ENCODE measurements at places on chromosomes 1 and 21.

GRCh38 chr1:21636029-21636428, 33.1 kb downstream of the RAP1GAP start:
- no peak for DNase-seq

DNA sequence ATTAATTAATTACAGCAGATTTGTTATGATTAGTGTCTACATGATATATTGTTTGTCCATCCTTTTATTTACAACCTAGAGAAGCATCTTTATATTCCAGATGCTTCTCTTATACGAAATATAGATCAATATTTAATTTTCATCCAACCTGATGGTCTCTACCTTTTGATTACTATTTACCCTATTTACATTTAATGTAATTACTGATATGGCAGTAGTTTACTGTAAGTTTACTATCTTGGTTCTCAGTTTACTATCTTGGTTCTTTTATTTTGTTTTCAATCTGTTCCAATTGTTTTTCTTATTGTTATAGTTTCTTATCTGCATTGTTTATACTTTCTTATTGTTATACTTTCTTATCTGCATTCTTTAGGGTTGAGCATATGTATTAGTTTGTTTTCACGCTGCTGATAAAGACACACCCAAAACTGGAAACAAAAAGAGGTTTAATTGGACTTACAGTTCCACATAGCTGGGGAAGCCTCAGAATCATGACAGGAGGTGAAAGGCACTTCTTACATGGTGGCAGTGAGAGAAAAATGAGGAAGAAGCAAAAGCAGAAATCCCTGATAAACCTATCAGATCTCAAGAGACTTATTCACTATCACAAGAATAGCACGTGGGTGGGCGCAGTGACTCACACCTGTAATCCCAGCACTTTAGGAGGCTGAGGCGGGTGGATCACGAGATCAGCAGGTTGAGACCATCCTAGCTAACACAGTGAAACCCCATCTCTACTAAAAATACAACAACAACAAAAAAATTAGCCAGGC, 28.9 kb downstream of the FAF1 start:
- no peak for DNase-seq

- no peak for DNase-seq
These were observed 132.4 kb upstream of the LMO4 start for GRCh38 chr1:87196110-87196827.

- no peak for DNase-seq
These were observed 4.6 kb downstream of the GSTM5 start for GRCh38 chr1:109716570-109717090.

- DNase-seq, result peak; percentile 46
These were observed 50.3 kb upstream of the L1TD1 start for GRCh38 chr1:62144238-62144831.

GRCh38 chr1:86515597-86515996, 31.3 kb upstream of the CLCA4 start:
- peak; percentile 50 for DNase-seq

GRCh38 chr1:9689011-9689706, 37.6 kb downstream of the PIK3CD start:
- DNase-seq, result peak; percentile 76

- no peak for DNase-seq
These were observed 214.6 kb downstream of the GRIK1 start for GRCh38 chr21:29725025-29725736.

- DNase-seq, result peak; percentile 71
These were observed 5.1 kb downstream of the CLCNKB start for GRCh38 chr1:16048573-16049189.

GRCh38 chr1:41764656-41765055, 154.1 kb downstream of the HIVEP3 start:
- DNase-seq, result no peak

DNA sequence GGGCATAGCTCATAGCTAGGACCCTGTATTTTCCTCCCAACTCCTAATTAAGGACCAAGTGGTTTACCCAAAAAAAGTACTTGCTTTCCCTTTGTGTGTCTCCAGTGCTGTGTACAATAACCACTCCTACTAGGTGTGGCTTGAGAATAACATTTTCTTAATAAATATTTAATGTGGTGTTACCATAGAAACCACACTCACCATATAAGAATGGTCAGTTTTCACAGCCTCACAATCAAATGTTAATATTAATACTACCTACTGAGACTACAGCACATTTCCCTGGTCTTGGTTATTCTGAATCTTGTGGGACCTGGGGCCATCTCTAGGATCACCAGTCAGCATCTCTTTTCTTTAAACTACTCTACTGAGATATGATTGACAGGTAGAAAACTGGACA, 83.5 kb upstream of the BCAR3 start:
- no peak for DNase-seq

DNA sequence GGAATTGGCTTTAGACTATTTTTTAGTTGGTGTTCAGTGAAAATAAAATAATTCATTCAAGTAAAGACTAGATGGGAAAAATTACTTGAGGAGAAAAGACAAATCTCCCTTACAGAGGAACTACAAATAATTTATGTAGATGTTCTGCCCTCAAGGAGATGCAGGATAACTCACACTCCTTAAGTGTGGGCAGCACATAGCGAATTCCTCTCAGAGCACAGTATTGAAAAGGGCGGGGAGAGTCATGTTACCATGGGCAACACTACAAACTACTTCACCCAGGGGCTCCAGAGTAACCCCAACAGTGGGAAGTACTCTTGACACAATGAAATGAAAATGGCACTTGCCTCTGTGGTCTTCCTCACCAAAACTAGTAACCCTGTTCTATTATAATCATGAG, 20.6 kb upstream of the LAMC2 start:
- DNase-seq, result peak; percentile 36

GRCh38 chr1:162229549-162229948, 147.1 kb downstream of the SPATA46 start:
- DNase-seq, result no peak

DNA sequence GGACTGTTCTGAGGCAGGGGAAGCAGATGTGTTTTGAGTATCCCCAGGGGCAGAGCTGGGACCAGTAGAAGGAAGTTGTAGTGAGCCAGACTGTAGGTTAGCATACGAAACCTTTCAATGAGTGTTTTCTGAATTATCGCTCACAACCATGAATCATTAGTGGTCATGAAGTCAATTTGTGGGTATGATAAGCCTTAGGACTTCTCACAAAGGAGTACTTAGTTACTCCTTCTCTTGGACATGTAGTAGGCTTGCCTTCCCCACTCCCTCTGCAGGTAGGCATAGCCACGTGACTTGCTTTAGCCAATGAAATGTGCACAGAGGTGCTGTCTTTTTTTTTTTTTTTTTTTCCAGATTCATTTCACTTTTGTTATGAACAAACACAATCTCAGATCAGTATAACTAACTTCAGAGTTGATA, 23.9 kb upstream of the FAAH start:
- no peak for DNase-seq

GRCh38 chr1:182785181-182785580, 4.4 kb upstream of the NPL start:
- DNase-seq, result no peak

DNA sequence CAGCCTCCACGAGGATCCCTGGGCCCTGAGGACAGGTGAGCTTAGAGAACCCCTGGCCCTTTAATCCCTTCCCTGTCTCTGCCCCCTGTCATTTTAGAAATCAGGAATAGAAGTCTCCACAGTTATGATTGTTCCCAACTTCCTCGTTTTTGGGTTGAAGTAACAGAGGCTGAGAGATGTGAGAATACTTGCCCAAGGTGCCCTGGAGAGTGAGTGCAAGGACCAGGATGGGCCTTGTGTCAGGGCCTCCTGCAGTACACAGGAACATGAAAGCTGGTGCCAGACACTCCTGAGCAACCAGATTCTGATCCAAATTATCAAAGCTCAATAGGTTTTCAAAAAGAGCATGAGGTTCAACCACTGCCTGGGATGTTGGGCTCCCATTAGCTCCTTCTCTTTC, 10.1 kb downstream of the HLX start:
- no peak for DNase-seq

DNA sequence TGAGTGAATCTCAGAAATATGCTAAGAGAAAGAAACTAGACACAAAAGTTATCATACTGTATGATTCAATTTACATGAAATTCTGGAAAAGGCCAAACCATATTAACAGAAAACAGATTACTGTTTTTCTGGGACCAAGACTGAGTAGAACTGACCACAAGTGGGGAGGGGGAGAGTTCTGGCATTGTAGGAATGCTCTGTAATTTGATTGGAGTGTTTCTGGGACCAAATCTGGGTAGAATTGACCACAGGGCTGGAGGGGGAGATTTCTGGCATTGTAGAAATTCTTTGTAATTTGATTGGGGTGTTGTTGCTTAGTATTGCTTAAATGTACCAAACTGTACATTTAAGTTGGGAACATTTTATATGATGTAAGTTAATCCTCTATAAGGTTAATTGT, 3.4 kb upstream of the OR10K1 start:
- no peak for DNase-seq

DNA sequence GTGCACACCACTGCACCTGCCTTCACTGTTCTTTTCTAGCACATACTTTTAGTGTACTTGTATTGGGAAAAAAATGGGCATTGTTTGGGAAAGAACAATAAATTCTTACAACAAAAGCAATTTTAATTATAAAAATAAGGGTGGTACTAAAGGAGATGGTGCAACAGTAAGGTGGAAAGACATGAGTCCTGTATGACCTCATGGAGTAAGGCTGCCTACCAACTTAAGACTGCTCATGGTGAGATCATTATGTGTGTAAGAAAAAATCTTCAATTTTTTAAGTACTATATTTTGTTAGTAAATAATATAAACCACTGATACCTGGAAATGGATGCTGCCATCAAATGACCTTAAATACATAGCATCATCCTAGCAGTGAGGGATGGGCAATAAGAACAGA, 29.6 kb upstream of the PHGDH start:
- no peak for DNase-seq

DNA sequence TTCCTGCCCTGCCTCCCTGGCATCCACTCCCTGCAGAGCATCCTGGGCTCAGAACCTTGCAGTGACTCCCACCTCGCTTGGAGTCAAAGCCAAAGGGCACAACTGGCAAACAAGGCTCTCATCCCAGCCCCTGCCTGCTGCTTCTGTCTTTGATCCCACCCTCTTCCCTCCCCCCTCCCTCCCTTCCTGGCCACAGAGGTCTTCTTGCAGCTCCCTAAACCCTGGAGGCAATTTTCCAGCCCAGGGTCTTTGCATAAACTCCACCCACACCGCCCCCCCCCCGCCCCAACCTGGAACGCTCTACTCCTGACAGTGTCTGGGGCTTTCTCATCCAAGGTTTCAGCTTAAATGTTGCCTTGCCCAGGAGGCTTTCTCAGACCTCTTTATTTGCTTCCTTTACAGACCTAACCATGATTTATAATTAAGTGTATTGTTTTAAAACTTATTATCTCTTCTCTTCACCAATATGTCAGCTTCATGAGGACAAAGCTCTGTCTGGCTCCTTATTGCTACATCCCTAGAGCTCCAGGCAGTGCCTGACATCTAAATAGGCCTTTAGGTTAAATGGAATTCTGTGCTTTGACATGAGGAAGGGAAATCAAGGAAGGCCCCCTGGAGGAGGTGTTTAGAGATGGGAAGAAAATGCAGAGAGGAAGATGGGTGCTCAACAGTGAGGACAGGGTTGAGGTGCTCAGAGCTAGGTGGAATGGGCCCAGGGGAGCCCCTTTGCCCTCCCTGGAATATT, 37.7 kb upstream of the PADI1 start:
- DNase-seq, result peak; percentile 68

GRCh38 chr1:16173447-16174260, 17.8 kb upstream of the EPHA2 start:
- peak; percentile 87 for DNase-seq

DNA sequence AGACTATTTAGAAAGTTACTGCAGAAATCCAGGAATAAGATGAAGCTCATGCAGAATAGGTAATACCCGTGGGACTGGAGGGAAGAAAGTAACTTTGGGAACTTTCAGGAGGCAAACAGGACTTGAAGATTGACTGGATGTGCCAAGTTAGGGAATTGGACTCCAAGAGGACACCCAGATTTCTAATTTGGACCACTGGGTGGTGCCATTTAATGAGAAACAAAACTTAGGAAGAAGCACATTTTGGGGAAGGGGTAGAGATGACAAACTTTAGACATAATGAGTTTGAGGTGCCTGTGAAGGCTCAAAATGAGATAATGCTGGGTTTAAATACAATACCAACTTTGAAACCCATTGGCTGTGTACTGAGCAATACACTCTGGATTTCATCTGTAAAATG, 3.3 kb upstream of the B4GALT3 start:
- DNase-seq, result peak; percentile 24

DNA sequence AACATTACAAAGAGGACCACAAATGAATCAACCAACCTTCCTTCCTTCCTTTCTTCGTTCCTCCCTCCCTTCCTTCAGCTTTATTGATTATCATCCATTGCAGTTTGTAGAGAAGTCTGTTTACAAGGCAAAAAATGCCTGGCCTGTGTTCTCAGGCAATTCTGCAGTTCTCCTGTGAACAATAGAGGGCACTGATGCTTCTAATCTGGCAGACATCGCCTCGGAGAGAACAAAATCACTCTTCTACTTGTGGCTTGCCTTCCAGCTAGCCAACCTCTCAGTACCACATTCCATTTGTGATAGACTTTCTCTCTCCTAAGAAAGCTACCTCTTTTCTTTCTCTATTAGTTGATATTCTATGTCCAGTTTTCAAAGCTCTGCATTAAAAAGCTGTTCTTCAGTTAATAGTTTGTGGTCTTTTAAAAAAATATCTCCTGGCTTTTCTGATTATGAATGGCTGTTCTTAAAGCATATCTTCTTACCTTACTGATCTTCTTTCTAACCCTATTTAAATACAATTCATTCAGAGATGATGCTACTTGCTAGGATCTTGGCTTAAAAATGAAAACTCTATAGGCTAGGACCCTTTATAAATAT, 26.9 kb upstream of the ESRRG start:
- peak; percentile 73 for DNase-seq

GRCh38 chr1:225423518-225423855, 4.4 kb downstream of the LBR start:
- no peak for DNase-seq

DNA sequence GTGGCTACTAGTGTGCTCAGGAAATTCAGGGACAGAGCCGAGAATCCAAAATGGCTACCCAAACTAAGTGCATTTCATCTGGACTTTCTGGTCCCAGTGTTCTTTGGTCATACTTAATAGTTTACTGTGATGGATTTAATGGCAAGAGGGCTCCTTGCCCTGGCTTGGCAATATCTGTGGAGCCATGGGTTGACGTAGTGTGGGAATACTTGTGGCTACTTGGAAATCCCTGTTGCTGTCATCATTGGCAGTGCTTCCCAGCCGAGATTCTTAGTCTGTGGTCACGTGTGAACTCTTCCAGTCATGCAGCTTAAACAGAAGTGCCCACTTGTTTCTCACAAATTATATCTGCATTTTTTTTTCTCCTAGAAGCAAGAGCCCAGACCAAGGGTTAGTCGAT, 198.9 kb downstream of the HS2ST1 start:
- DNase-seq, result peak; percentile 13

DNA sequence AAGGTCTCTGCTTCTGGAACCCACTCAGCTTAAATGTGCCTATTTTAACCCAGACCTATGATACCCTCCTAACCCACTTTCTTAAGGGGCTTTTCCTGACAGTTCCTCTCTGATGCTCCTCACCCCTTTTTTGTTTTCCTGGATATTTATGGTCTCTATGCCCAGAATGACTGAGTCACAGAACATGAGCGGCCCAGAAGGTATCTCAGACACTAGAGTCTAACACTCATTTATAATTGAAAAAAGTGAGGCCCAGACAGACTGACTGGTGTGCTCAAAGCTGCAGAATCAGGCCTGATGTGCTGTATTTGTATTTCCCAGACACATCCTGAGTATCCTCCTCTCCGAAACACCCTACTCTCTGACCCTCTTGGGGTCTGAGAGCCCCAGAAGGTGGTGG, 44.0 kb downstream of the LRRC71 start:
- DNase-seq, result no peak

GRCh38 chr1:213435715-213436114, 384.7 kb downstream of the RPS6KC1 start:
- DNase-seq, result no peak

GRCh38 chr1:215957663-215958062, 390.6 kb downstream of the KCTD3 start:
- no peak for DNase-seq

All from ACHN (cell line).